ENCODE measurements at places on chromosomes 1 and 21.

DNA sequence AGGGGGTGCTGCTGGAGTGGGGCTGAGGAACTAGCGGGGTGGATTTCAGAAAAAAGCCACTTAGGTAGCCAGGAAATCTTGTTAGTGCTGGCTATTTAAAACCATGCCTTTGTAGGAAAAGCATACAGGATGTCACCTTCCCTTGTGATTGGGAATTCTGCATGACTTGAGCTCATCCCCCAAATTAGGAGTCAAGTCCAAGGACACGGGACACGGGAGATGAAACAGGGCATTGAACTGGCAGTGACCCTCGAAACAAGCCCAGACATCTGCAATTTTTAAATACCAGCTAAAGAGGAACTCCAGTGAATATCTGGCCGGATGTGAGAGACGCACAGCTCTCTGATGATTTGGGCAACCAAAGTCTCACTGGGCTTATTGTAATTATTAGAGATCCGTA is 32.8 kb downstream of the C2CD2 start:
- DNase-seq, result peak; percentile 5

GRCh38 chr1:19683351-19683750 is 18.7 kb downstream of the HTR6 start:
- no peak for DNase-seq

GRCh38 chr1:38736399-38736798 is 123.2 kb downstream of the RRAGC start:
- DNase-seq, result no peak

GRCh38 chr1:170460414-170461155 is 71.4 kb upstream of the GORAB start:
- no peak for DNase-seq

DNA sequence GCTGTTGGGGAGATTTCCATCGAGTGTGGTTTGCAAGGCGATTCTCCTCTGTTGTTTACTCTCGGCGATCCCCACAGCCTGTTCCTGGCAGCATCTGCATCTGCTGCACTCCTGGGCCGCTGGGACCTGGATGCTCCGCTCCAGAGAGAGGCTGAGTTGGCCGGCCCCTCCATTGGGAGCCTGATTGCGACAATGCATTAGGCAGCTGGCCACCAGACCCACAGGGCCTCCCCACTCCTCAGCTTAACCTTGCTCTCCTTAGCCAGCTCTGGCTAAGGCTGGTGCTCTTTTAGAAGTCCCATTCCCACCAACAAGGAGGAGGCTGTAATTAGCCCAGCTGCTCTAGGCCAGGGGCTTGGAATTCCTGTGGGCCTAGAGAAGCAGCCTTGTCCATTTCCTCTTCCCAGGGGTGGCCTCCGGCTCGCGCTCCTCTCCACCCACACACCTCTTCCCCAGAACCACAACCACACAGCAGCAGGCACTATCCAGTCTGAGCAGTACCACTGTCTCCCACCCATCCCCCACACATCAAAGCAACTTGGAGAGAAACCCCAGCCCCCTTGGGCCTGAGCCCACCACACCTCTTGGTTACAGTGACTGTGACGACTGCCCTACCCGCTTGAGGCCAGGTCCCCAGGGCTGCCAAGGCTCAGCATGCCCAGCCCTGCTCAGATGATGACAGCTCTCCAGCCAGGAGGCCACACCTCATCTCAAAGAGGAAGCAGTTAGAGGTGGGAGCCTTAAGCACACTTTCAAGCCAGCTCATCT is 193.8 kb upstream of the EDN2 start:
- peak; percentile 45 for DNase-seq

DNA sequence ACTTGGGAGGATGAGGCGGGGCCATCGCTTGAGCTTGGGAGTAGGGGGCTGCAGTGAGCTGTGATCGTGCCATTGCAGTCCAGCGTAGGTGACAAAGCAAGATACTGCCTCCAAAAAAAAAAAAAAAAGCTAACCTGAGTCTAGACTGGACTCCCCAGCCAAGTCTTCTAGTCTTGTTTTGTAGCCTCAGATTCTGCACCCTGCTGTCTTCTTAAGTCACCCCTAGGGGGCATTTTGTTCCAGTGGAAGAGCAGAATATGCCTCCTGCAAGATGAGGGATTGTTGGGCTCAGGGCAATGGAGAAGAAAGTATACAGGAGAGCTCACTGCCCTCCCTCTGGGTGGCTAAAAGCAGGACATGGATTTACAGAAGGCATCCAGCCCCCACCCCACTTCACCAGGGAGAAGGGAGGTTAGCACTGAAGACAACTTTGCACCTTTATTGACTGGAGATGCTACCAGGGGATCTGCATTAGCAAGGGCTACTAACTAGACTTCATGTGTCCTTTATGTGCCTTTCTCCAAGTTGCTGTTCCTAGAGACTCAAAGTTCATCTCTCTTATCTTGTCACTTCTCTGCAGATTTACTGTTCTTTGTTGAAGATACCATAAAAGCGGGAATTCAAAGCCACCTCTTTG is 15.3 kb upstream of the RNF187 start:
- DNase-seq, result peak; percentile 67

- no peak for DNase-seq
These were observed 146.8 kb downstream of the PAPPA2 start for GRCh38 chr1:176609556-176610408.

- no peak for DNase-seq
These were observed 10.5 kb upstream of the SYNC start for GRCh38 chr1:32713081-32713480.

DNA sequence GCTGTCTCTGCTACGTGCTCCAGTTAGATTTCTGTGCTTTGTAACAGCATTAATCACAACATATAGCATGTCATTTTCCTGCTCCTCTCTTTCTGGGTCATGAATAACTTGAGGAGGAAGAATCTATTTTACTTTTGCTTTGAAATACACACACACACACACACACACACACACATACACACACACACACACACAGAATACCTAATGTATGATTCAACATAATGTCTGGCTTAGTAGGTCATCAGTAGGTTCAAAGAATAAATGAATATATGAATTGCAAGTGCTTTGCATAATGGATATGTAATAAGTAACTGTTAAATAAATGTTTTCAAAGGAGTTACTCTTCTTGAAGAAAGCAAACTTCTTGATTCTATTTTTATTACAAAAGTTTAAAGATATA is 249.0 kb downstream of the PDE4B start:
- no peak for DNase-seq

GRCh38 chr1:61082311-61083012 is at the start of gene NFIA:
TSS of gene NFIA (plus strand) at chr1:61082561.
- no peak for DNase-seq

- DNase-seq, result no peak
These were observed 46.0 kb downstream of the VANGL1 start for GRCh38 chr1:115687744-115688143.

DNA sequence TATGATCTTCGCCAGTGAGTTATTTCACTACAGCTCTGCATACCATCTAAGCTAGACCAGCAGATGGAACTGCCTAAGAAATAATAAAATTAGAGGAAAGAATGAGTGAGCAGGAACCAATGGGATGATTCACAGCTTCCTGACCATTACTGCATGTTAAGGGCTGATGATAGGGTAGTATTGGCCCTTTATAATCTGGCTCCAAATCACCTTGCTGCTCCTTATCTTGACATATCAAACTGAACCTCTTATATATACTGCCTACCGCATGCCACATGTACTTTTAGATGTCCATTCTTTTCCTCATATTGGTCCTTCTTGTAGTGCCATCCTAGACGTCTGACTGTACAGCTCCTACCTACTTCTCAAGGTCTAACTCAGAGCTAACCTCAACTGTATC is 524.4 kb downstream of the DPYD start:
- no peak for DNase-seq

GRCh38 chr1:94676686-94677085 is 135.1 kb upstream of the F3 start:
- DNase-seq, result no peak

GRCh38 chr1:214244252-214244651 is 36.7 kb upstream of the SMYD2 start:
- DNase-seq, result no peak

DNA sequence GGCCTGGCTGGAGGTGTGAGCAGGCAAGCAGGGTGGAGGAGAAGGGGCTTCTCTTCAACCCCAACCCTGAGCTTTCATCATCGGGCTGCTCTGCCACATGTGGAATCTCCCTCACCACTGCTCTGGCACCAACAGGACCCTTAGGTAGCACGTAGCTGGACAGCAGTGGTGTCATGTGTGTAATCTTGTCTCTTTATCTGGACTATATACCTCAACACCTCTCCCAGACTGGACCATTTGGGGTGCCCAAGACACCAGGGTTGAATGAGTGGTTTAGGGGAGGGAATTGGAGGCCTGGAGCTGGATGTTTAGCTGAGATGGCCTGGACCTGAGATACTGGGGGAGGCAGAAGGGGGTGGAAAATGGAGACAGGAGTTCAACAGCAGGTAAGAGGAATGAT is 63.0 kb downstream of the UBE2T start:
- no peak for DNase-seq

DNA sequence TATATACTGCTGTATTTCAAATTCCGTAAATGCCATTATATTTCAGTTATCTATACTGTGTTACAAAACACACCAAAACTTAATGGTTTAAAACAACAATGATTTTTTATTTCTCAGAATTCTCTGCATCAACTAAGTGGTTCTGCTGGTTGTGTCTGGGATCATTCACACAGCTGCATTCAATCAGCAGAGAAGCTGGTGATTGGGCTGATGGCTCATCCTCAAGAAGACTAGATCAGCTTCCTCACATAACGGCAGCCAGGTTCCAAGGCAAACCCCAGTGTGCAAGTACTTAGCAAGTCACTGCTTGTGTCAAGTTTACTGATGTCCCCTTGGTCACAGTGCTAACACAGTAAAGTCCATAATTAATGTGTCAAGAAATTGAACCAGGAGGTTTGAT is 86.3 kb upstream of the VANGL1 start:
- DNase-seq, result no peak

GRCh38 chr1:242006976-242007375 is 8.1 kb upstream of the MAP1LC3C start:
- no peak for DNase-seq

DNA sequence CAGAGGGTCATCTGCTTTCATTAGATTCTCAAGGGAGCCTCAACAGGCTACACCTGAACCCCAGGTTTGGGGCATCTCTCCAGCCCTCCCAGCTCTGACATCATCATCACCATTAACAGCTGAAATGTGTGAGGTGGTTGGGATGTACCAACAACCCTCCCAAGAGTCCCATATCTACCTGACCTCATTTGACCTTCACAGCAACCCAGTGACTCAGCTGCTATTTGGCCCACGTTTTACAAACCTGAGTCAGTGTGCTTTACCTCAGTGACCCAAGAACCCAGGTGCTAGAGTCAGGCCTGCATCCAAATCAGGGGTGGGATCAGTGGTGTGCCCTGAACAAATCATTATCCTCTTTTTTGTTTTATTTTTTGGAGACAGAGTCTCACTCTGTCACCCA is 53.3 kb upstream of the TINAGL1 start:
- DNase-seq, result no peak

- DNase-seq, result no peak
These were observed 25.8 kb downstream of the SHISAL2A start for GRCh38 chr1:52658795-52659194.

GRCh38 chr1:17024721-17025120 is 13.0 kb upstream of the ATP13A2 start:
- DNase-seq, result no peak

DNA sequence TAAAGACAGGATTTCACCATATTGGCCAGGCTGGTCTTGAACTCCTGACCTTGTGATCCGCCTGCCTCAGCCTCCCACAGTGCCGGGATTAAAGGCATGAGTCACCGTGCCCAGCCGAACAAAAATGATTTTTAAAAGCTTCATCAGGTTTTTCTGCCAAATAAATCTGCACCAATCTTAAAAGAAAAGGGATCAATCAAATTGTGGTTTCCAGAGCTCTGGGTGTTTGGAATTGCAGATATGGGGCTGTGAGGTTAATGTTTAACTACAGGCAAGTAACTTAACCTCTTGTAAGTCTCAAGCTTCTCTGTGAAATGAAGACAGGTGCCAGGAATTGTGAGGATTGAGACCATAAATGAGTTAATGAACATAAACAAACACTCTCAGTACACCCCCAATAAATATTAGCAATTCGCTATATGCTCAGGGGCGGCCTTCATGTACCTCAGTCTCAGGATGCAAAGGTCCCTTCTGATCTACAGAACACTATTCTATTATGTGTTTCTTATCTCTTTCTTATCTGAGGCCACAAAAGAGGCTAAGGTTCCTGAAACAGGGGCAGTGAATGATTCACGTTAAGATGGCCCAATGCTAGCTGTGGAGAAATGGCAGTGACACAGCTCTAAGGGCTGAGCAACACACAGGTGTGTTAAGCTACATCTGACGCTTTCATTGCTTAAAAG is 7.1 kb upstream of the GNPAT start:
- no peak for DNase-seq

- no peak for DNase-seq
These were observed 224.8 kb upstream of the KCNK2 start for GRCh38 chr1:214857716-214858115.

GRCh38 chr1:71157151-71157550 is 76.3 kb upstream of the ZRANB2 start:
- no peak for DNase-seq

- no peak for DNase-seq
These were observed 38.1 kb upstream of the SYT14 start for GRCh38 chr1:209899948-209900347.

DNA sequence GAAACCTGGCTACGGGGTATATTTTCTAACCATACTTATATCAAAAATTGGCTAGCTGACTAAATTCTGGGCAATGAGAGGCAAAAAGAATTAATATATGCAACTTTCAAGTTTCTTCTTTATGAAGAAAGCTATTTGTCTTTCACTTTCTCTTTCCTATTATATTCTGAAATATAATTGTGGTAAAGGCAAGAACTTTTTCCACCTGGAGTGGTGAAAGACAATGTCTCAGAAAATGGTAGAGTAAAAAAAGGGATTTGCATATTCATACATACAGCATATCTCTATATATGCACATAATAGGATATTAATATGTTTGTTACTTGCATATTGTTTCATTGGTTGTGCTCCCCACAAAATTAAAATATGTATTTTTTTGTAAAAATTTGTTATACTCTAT is 793.8 kb downstream of the PLA2G4A start:
- no peak for DNase-seq

- no peak for DNase-seq
These were observed 121.9 kb downstream of the TIAM1 start for GRCh38 chr21:31222142-31222541.

DNA sequence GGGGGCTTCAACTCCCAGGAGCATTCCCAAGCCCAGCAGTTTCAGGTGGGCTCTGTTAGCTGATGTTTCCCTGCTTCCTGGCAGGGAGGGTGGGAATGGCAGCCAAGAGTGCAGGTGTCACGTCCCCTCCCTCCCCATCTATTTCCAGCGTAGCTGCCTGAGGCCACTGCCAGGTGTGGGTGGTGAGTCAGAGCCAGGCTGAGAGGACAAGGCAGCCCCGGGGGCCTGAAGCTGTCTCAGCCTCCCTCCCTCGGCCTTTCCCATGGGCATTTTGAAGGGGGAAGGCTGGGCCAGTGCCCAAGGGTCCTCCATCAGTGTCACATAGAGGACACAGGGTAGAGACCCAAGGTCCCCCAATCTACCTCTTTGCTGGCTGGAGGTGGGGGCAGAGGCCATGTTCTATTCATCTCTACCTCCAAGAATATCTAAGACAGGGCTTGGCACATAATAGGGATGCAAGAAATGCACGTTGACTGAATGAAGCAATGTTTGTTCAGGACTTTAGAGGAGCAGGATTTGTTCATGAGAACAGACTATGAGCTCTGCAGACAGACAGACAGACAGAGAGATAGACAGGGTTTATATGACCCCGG is 34.4 kb upstream of the ID3 start:
- DNase-seq, result no peak

Data from GDM1 (cell line).